GM23248 (cell line): ENCODE measurements at places on chromosomes 5 and 9. TPM values are rescaled to one million over a fixed set of nuclear protein-coding genes. Genes with fewer than 3 reads are reported as not detected.

DNA sequence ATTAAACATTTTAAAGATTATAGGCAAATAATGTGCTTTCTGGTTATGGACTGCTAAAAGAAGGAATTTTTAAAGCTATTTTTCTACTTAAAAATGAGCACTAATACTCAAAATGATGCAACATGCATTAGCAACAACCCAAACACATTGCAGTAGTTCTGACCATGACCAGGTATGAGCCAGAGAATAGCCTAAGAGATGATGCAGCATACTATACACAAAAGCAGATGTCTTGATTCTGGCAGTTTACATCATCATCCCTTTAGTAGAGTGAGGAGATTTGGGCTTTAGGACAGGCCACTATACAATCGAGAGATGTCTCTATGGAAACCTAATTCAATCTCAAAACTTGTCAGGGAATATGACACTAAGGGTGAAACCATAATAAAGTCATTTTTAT, 307.1 kb downstream of the PRR16 start:
- DNase-seq, result peak; percentile 81

DNA sequence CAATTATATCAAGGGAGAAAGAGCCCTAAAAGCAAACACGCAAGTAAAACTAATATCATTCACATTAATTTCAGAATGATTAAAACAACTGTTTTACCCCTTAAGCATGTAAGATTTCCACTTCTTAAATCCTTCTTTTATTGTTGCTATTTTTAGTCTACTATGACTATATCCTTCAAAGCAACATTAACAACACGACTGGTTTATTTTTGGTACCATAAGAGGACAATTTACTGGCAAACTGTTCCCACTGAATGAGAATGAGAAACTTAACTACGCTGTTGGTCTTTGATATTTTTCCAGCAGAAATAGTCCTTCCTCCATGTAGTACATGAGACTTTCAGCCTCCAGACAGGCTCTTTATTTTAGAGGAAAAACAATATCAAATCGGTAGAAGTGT, 281.5 kb downstream of the CTNND2 start:
- DNase-seq, result no peak

- DNase-seq, result peak; percentile 82
Measured at GRCh38 chr9:134325096-134325812, 1.0 kb upstream of the RXRA start.

GRCh38 chr5:177545487-177546257, 8.7 kb downstream of the FAM193B start:
- peak; percentile 92 for DNase-seq

GRCh38 chr9:130276955-130277354, 11.4 kb downstream of the HMCN2 start:
- no peak for DNase-seq

- no peak for DNase-seq
Measured at GRCh38 chr5:132114150-132115121, 40.8 kb downstream of the CSF2 start.

DNA sequence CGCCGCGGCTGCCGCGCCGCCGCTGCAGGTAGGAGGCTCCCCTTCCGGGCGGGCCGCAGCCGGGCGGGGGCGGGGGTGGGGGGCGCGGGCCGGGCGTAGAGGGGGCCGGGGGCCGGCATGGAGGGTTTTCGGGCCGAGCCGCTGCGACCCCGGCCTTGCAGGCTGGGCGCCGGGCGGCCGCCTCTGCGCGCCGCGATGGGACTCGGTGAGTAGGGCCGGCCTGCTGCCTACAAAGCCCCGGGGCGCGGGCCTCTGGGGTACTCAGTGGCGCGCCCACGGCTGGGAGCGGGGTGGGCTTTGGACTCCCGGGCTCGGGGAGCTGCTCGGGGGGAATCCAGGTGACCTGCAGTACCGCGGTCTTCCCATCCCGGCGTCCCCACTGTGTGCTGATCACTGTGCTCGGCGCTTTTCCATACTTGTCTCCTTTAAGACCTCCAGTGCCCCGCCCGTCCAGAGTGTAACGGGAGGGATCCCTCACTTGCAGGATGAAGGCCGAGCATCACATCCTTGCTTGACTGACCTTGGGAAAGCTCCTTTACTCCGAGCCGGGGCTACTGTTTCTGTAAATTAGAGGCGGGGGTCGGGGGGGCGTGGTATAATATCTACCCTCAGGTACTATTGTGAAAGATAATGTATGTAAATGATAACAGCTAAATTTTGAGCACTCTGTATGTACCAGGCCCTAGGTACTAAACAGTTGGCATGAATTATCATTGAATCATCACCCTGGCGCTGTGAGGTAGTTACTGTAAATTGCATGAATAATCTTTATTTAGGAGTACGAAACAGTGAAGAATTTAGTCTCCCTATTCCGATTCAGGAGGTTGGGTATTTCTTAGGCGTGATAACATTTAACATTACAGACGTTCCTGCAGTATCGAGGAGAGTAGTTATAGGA, 672 bp downstream of the MSANTD3 start:
- DNase-seq, result peak; percentile 88

DNA sequence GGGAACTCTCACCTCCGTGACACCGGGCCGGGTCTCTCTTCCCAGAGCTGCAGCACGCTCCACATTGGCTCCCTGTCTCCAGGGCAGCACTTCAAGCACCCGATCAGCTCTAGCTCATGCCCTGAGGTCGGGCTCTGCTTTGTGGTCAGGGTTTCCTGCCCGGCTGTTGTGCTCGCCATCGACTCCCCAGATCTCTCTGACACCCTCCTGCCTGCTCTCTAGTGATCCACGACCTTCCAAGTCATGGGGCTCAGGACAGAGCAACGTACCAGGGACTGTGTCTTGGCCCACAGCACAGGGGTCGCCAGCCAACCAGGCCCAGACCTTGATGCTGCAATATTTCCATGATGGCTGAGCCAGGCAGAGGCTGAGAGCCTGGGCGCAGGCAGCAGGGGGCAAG, 45.1 kb downstream of the PRRT1B start:
- no peak for DNase-seq

DNA sequence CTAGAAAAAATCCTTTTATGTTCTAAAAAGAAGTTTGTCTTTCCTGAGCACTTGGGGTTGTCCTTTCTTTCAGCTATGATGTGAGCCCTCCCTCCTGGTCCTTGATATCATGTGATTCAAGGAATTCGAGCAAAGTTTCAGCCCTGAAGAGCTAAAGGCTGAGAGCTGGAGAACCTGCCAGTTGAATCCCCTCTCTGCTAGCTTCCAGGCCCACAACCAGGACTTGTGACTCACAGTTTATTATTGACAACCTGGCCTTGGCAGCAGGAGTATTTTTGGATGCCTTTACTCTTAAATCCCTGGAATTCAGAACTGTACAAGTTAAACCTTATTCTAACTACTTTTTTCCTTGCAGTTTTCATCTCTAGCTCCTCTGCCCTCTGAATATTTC, 182.8 kb downstream of the SPOCK1 start:
- peak; percentile 38 for DNase-seq

- DNase-seq, result no peak
Measured at GRCh38 chr9:110064803-110065202, 143.2 kb downstream of the C9orf152 start.

- no peak for DNase-seq
Measured at GRCh38 chr9:135095470-135096407, 8.3 kb downstream of the OLFM1 start.

- DNase-seq, result no peak
Measured at GRCh38 chr5:32352685-32353084, 39.9 kb upstream of the MTMR12 start.

DNA sequence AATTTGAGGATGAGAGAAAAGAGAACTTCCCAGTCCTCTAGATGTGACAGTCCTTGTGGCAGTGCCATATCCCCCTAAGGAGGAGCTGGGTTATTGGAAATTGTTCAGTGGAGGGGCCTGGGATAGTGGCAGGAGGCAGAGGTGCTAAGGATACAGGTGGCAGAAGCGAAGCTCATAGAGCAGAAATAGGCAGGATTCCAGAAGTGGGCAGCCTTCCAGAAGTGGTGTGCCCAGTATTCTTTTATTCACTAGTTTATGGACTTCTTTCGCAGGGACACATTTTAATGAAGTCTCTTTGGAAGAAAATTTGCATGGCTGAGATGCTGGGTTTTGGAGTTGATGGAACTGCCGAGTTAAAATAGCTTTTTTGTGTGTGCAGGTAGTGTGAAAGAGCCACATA, 6.8 kb downstream of the PIK3R1 start:
- DNase-seq, result no peak

GRCh38 chr5:16674750-16675149, 58.0 kb upstream of the RETREG1 start:
- DNase-seq, result no peak

- no peak for DNase-seq
Measured at GRCh38 chr5:68953231-68953874, 140.5 kb upstream of the SLC30A5 start.

GRCh38 chr5:93580927-93581445, at the start of gene NR2F1-AS1:
TSS of gene NR2F1-AS1 (minus strand) at chr5:93581219.
- DNase-seq, result peak; percentile 64

GRCh38 chr5:50832657-50833284, 166.3 kb downstream of the PARP8 start:
- DNase-seq, result no peak

GRCh38 chr5:142952229-142952628, 182.1 kb downstream of the ARHGAP26 start:
- DNase-seq, result no peak

- no peak for DNase-seq
Measured at GRCh38 chr5:104942735-104943134, 1380.1 kb upstream of the NUDT12 start.

DNA sequence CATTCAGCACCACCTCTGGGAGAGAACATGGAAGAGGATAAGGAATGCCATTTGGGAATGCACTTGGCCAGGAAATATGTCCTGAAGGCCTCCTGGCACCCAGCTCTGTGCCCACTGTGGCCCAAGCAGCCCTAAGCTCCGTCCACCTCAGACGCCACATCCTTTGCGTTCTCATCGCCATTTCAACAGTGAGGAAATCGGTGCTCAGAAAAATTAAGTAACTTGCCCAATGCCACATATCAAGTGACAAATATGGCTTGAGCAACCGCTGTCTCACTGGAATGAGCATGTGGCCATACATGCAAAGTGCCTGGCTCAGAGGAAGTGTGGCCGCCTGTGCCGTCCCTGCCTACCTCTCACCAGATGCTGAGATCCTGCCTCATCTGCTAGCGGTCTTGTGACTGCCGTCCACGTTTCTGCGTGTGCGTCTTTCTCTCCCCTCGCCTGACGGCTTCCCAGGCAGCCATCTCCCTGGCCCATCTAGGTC, 984 bp upstream of the DOK3 start:
- DNase-seq, result no peak

DNA sequence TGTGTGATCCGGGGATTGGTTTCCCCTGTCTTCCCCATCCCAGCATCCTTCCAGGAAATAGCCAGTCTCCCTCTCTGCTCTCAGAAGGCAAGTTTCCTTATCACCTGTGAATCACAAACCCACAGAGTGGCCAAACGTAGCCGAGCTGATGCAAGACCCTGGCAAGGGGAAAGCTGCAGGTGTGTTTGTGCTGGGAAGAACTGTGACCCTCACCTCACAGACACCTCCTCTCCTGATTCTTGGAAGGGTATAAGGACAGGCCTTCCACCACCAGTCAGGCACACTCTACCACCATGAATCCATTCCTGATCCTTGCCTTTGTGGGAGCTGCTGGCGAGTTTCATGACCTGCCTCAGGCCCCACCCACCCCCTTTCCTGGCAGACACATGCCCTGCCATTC, at the start of gene PRSS3:
Gene PRSS3, plus strand, starts transcription at position 281 of the 400 bp plus-strand sequence. Its CDS starts 13 bp downstream, at position 294.
- no peak for DNase-seq

- peak; percentile 43 for DNase-seq
Measured at GRCh38 chr5:54996466-54996865, 11.1 kb upstream of the ESM1 start.

- DNase-seq, result no peak
Measured at GRCh38 chr5:122081541-122081940, 3.5 kb upstream of the LOX start.

DNA sequence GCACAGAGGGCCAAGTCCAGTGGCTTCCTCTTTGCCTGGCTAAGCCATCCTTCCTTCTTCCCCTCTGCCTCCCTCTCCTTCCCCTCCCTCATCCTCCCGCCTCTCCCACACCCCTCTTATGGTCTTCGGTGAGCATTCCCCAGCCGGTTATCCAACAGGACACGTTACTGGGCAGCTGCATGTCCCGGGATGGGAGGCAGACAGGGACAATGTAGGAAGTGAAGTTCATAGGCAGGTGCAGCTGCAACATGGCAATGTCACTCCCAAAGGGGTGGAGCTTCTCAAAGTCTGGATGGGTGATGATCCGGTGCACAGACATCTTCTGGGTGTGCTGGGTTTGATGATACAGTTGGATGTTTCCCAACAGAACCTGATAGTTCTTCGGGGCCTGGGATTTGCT, 71.4 kb upstream of the SPTLC1 start:
- DNase-seq, result no peak

DNA sequence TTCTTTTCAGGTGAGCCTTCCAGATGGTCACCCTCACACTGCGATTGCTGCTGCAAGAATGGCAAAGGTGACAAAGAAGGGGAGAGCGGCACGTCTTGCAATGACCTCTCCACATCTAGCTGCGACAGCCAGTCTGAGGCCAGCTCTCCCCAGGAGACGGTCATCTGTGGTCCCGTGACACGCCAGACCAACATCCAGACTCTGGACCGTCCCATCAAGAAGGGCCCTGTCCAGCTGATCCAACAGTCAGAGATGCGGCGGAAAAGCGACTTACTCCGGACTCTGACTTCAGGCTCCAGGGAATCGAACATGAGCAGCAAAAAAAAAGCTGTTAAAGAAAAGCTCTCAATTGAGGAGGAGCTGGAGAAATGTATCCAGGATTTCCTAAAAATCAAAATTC, 303.0 kb downstream of the KCTD16 start:
- DNase-seq, result no peak

- DNase-seq, result no peak
Measured at GRCh38 chr5:120240706-120241105, 223.4 kb upstream of the PRR16 start.

DNA sequence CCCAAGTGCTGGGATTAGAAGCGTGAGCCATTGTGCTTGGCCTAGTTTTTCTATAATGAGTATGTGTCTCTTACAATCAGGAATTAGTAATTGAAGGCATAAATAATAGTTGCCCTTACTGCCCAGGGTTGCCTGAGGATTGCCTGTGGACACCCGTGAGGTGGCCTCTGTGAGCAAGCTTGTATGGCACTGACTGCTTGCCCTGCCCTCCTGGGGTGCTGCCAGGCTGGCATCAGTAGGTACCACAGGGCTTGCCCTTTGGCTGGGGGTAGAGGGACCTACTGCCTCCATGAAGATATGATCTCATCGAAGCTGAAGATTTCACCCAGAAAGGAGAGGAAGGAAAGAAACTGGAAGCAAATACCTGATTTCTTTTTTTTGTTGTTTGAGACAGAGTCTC, 23.8 kb upstream of the PHF19 start:
- DNase-seq, result no peak

Gene ANGPTL2
- 9.0 and 12.3 TPM in 2 replicates for total RNA-seq

Gene ADAMTS19
- total RNA-seq, result not detected in 2 replicates

Gene RMRP
- total RNA-seq, result 14,230 and 20,944 TPM in 2 replicates

Gene DBH
- total RNA-seq, result not detected in 2 replicates

Gene ST6GALNAC4
- total RNA-seq, result 45.5 and 61.0 TPM in 2 replicates

Gene TMC1
- 2.4 TPM in 1 of 2 replicates, not detected in the other for total RNA-seq

Gene ZNF462
- 2.5 and 5.0 TPM in 2 replicates for total RNA-seq

Gene FOXI1
- total RNA-seq, result not detected in 2 replicates

Gene UCK1
- total RNA-seq, result 22.0 and 31.3 TPM in 2 replicates

Gene BTNL8
- total RNA-seq, result not detected in 2 replicates

Gene EEIG1
- total RNA-seq, result 6.1 and 29.6 TPM in 2 replicates

Gene CDKN2B
- 5.3 and 10.6 TPM in 2 replicates for total RNA-seq

Gene EGFLAM
- total RNA-seq, result not detected in 2 replicates

Gene TLR4
- total RNA-seq, result 11.9 and 13.8 TPM in 2 replicates

Gene AP3S1
- 430 and 550 TPM in 2 replicates for total RNA-seq

Gene SPATA31E1
- not detected in 2 replicates for total RNA-seq

Gene IL5
- not detected in 2 replicates for total RNA-seq

Gene PIP5K1B
- total RNA-seq, result not detected in 2 replicates

Gene DNM1
- 11.3 and 12.1 TPM in 2 replicates for total RNA-seq
